ENCODE measurements at places on chromosomes 5 and 9.

DNA sequence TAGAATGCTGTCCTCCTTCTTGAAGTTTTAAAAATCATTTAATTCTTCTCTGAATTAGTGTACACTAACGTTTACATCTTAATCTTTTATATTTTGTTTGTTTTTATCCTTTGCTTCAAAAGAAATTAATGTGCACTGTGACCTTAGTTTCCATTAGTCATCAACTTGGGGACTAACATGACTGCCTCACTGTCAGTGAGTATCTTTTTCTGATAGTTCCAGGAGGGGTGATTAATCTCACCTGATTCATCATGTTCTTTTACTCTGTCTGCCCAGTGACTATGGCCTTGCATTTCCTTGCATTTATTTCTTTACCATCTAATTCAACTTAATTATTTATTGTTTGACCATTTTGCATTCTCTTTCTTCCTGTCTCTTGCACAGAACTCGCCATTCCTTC is 33.4 kb upstream of the NR3C1 start:
- DNase-seq: no peak

- no peak for DNase-seq
Measured at GRCh38 chr5:54713923-54714581, 196.5 kb downstream of the SNX18 start.

- DNase-seq: no peak
Measured at GRCh38 chr5:143065185-143065965, 295.2 kb downstream of the ARHGAP26 start.

DNA sequence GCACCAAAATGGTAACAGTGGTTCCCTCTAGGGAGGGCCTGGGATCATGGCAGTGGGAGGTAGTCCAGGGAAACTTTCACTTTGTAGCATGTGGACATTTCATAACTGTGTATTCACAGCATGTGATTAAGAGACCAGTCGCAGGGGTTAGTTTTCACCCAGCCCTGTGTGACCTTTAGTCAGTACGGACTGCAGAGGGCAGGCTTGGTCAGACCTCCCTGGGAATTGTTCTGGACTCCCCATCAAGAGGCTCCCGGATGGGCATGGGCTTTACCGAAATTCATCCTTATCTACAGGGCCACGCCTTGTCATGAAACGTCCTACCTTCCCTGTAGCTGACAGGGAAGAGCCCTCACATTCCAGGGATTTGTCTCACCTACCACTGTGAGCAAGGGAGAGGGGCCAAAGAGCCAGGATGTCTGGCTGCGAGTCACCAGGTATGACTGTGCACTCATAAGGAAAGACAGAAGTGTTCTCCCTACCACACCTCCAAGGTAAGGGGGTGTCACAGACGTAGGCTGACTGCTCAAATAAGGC is 19.9 kb downstream of the GPX3 start:
- DNase-seq: no peak

GRCh38 chr5:99005506-99005905 is 76.7 kb upstream of the CHD1 start:
- no peak for DNase-seq

- no peak for DNase-seq
Measured at GRCh38 chr9:135673941-135674340, 10.8 kb downstream of the LCN9 start.

Measured in stimulated activated CD4-positive, alpha-beta T cell treated with anti-CD3 and anti-CD28 coated beads, Interleukin-1b, Interleukin-23, amount 100 ng/mL, for 1 hour (primary cell).